Central memory CD4-positive, alpha-beta T cell (primary cell): ENCODE measurements at places on chromosomes 2 and 18.

DNA sequence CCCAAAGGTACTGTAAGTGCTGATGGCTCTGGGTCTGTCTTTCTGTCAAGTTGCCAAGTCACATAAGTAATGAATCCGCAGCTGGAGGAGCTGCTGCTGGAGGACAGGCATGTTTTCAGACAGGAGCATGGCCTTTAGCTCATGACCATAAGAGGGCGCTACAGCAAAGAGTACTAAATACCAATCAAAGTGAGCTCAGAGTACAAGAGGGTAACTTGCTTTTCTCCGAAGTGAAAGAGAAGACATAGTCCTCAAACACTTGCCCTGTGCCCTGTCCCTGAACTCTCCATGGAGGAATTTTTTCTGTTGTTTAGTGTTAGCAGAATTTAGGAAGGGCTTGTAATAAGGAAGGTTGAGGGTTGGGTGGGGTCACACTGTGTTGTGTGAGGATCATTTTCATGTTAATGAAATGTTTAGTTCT is 58.0 kb upstream of the EML6 start:
- peak; percentile 21 for DNase-seq

DNA sequence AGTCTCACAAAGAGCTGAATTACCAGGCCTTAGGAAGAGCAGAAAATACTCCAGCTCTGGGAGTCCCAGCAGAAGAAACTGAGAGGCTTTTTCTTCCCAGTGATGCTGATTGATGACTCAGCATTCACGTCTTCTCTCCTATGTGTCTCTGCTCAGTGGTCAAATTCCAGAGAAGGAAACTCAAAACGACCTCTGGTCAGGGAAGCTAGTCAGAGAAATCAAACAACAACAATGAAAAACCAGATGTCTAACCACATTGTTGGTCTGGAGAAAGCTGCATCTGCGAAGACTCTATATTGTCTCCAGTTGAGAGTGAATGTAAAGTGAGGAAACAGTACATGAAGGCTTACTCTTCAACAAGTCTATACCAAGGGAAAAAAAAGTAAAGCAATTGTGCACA is 28.6 kb upstream of the CERS6 start:
- DNase-seq: no peak

DNA sequence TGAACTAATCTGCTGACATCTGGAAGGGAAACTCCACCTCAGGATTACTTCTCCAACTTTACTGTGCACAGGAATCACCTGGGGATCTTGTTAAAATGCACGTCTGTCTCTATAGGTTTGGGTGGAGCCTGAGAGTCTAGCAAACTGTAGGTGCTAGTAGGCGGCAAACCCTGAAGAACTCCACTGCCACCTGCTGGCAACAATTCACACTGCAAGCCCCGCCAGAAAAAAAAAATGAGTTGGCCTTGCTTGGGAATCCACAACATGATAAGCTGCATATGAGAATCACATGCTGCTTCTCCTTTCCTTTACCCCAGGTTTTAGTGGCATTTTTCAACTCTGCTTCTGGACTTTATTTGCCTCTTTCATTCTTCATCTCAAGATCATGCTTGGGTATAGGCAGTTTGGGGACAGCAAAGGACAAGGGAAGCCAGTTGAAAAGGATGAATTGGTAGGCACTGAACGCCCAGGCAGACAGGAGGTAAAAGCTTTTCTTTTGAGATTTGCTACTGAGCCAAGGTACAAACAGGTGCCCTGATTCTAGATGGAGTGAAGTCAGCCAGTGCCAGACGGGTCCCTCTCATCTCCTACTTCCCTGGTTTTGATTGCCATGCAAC is 88.8 kb downstream of the VIT start:
- peak; percentile 48 for DNase-seq

DNA sequence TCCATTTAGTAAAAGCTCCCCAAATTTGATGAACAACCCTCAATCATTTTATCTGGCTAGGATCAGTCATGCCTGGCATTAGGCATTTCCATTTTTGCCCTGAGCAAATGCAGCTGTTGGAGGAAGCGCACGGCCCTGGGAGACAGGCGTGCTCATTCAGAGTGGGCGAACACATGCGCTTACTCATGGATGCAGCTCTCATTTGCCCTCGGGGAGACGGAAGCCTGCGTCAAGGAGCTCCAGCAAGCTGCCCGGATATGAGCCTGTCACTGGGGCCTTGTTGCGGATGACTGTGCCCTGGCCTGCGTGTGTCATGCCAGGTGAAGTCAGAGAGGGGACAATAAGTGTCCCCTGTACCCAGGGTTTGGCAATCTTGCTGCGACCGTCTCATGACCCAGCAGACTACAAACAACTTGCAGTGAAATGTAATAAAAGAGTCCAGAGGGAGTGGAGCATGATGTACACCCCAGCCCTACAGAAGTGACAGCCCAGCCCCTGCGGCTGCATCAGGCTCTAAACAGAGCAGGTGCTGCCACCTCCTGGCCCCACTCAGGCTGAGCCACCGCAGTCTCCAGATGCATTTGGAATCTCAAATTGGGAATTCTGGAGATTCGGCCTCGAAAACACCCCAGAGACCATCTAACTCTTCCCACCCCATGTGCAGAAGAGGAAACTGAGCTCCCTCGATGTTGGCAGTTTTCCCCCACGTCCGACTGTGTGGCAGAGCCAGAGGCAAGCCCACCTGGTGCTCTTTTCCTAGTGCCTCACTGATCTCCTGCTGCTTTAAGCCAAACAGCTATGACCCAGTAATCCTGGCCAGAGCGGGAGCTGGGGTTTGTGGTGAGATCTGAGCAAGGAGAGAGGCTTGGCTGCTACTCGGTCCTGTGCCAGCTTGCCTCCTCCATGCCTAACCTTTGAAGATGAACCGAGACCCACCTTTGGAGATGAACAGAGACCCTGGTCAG is 105.0 kb upstream of the ALK start:
- DNase-seq: no peak

- no peak for DNase-seq
Observed at GRCh38 chr2:113980946-113981345, 91.1 kb downstream of the ACTR3 start.

DNA sequence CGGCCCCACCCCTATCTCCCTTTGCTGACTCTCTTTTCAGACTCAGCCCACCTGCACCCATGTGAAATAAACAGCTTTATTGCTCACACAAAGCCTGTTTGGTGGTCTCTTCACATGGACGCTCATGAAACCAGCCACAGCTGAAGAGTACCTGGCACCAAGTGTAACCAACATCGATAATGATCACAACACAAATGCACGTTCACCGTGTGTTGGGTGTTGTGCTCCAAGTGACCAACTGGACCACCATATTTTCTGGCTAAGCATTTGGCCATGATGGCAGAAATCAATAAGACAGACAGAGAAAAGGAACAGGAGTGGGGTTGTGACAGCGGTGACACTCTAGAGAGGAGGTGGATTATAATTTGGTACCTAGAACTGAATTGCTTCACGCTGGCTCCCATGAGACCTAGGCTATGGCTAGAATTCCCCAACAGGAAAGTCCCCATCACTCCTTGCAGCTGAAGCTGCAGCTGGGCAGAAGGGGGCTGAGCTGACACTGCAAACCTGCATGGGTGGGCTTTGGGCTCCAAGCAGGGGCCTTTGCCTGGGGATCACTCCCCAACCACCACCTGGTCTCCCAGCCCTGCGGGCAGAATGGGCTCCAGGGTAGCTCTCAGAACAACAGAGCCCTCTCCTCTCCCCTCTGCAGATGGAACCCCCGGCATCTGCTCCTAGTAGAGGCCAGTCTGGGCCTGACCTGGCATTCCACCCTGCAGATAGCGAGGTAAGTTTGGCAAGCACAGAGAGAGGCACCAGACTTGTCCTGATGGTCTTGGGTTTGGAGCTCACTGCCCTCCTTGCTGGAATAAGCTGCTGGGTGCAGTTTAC is 14.6 kb upstream of the LRRFIP1 start:
- DNase-seq: no peak
